ENCODE measurements at places on chromosomes 7 and 10. TPM values are rescaled to one million over a fixed set of nuclear protein-coding genes. Genes with fewer than 3 reads are reported as not detected.
A peak's percentile ranks its signal among the peaks of the same experiment; 100 is the strongest.

GRCh38 chr10:51023636-51024035 lies 50.7 kb upstream of the PRKG1 start:
- DNase-seq: no peak

- DNase-seq: peak; percentile 77
These were observed 77.3 kb downstream of the GRK5 start for GRCh38 chr10:119284679-119285096.

Gene KCNIP2
- polyA plus RNA-seq: 729 TPM

DNA sequence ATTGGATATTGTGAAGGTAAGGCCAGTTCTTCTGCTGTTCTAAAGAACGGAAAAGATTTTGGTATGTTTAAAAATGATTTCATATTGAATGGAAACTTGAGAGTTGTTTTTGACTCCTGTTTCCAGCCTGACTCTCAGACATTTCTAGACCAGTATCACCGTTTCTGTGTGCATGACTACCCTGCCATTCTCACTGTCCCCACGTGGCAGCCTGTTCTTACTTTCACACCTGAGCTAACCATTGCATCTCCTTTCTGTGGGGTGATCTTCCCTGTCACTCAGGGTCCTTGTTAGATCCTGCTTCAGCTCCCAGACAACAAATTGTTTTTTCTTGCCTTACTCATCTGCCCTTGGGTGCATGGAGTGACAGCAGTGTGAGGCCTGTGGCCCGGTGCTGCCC lies 38.9 kb downstream of the GLRX3 start:
- no peak for DNase-seq

Gene PARP12
- 9.4 TPM for polyA plus RNA-seq

DNA sequence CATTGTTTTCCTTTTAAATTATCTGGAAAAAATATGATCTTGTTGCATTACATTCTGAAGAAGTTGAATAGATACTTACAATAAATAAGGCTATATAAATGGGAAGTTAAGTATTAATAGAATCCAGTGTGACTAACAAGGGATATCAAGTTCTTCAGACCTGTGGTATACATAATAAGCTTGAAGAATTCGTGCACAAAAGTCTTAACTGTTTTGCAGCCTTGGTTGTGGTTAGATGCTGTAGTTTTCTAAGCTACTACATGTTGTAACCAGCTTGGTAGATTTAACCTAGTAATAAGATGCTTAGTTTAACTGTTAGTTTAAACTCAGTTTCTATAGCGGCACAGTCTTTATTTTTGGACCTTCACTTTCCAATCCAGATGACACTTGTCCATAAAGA lies 106.2 kb upstream of the GLCCI1 start:
- no peak for DNase-seq

- no peak for DNase-seq
These were observed 61.4 kb downstream of the FRMPD2 start for GRCh38 chr10:48213047-48213446.

DNA sequence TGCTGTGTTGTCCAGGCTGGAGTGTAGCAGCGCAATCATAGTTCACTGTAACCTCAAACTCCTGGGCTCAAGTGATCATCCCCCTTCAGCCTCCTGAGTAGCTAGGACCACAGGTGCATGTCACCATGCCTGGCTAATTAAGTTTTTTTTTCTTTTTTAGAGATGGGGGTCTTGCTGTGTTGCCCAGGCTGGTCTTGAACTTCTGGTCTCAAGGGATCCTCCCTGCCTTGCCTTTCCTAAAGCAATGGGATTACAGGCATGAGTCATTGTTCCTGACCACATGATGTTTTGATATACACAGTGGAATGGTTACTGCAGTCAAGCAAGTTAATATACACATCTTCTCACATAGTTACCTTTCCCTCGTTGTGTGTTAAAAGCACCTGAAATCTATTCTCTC lies 140.3 kb downstream of the GPR85 start:
- DNase-seq: no peak

Gene SPDYE11
- not detected for polyA plus RNA-seq

- no peak for DNase-seq
These were observed 15.6 kb upstream of the RTKN2 start for GRCh38 chr10:62284221-62284620.

DNA sequence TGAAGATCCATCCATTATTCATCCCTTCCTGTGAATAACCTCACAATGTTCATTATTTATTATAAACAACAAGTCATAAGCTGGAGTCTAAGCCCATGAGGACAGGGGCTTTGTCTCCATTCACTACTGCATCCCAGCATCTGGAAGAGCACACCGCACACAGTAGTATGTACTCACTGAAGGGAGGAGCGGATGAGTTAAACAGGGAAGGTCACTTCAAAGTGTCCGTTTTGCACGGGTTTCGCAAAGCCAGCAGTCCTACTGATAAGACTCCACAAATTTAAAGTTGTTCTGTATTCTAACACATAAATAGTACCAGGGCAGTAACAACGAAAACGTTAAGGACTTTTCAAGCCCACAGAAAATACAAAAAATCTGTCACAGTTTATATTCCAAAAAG lies 167.9 kb downstream of the PARD3 start:
- no peak for DNase-seq

- DNase-seq: no peak
These were observed 4.8 kb upstream of the FIGNL1 start for GRCh38 chr7:50454968-50455367.

- DNase-seq: no peak
These were observed 17.2 kb downstream of the PLCE1 start for GRCh38 chr10:94010886-94011285.

DNA sequence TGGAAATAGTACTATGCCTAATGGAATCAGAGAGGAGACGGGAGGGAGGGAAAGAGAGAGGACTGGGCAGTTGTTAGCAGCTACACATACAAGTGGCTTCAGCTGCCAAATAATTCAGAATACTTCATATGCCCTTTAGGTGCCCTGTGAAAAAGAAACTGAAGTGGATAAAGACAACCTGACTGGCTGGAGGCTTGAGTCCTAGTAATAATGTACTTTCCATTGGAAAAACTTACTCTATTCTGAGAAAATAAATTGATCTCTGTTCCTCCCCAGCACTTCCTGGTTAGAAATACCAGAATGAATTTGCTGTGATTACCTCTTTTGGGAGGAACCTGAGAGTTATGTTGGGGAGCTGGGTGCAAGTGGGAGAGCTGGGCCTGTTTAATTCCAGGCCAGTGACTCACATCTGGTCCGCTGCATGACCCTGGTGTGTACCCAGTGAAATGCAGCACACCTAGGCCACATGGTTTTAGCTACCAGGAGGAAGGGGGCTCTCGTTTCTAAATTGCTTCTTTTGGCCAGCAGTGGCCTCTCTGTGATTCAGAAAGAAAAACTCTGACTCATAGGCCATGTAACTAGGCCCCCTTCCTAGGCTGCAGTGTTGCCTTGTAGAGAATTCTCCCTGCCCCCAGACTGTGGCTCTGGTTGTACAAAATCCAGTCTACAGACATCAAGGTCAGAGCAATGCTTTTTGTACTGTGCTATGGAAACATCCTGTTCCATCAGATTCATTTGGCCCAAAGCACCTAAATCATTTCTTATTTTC lies 6.5 kb downstream of the AGFG2 start:
- DNase-seq: no peak

- no peak for DNase-seq
These were observed 81.6 kb upstream of the LRRC4 start for GRCh38 chr7:128112781-128113221.

DNA sequence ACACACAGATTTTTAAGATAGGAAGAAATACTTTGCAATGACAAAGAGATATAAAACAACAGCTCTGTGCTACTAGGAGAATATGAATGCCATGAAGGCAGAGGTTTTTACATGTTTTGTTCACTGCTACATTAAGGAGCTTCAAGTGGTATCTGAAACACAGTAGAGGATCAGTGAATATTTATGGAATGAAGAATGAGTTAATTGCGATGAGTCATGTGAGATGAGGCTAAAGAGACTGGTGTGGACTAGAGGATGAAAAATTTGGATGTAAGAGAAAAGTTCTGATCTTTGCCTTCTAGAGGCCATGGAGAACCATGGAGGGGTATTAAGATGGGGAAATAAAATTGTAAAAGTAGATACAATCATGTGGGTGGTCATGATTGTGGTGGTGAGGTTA lies 434.2 kb downstream of the PHTF2 start:
- no peak for DNase-seq

Gene CCL26
- 0.59 TPM for polyA plus RNA-seq

Gene FASTK
- polyA plus RNA-seq: 133 TPM

- DNase-seq: no peak
These were observed 41.9 kb downstream of the NPVF start for GRCh38 chr7:25186436-25186835.

GRCh38 chr10:31219306-31219705 lies 99.7 kb upstream of the ZEB1 start:
- no peak for DNase-seq

GRCh38 chr10:124946945-124947344 lies 5.0 kb downstream of the ZRANB1 start:
- DNase-seq: no peak

Gene GPC2
- polyA plus RNA-seq: 0.38 TPM

Gene LIPJ
- 0.02 TPM for polyA plus RNA-seq

- peak; percentile 28 for DNase-seq
These were observed 40.5 kb upstream of the DPYSL4 start for GRCh38 chr10:132146271-132146671.

GRCh38 chr7:48421357-48421756 lies 250.1 kb downstream of the ABCA13 start:
- no peak for DNase-seq

- DNase-seq: no peak
These were observed 55.8 kb downstream of the CLRN3 start for GRCh38 chr10:127836966-127837365.

Gene AKR1B15
- polyA plus RNA-seq: 0.07 TPM

Data from right cardiac atrium (tissue), 5 donors.